ENCODE measurements at places on chromosomes 3 and 15.

- peak; percentile 77 for DNase-seq
These were observed 39.5 kb downstream of the USP8 start for GRCh38 chr15:50463423-50464358.

- DNase-seq, result no peak
These were observed 458.3 kb upstream of the CBLB start for GRCh38 chr3:106326941-106327695.

GRCh38 chr3:54862526-54862925, 65.3 kb downstream of the LRTM1 start:
- no peak for DNase-seq

DNA sequence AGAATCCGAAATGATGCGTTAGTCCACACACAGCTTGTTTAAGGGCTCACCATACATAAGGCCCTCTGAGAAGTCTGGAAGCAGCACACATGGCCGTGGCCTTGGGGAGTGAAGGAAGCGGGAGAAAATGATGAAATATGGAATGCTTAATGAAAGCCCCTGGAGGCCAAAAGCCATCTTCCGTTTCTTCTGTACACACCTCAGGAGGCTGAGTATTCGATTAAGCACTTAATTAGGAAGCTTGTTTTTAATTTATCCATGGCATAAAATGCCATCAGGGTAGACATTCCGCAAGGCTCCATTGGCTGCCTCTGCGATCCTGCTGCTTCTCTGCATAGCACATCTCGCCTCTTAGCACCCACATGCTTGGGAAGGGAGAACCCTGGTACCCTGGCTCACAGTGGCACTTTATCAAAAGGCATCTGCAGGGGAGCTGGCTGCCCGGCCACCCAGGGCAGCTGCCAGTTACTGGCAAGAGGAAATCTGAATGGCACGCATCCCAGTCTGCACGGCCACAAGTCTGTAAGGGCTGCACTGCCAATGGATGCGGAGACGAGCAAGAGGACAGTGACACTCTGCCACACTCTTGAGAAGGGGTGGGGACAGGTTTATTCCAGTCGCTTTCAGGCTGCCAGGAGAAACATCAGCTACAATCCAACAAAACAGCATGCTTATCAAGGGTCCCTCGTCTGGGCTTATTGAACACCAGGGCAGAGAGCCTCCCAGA, 356.2 kb downstream of the OCA2 start:
- DNase-seq, result no peak

DNA sequence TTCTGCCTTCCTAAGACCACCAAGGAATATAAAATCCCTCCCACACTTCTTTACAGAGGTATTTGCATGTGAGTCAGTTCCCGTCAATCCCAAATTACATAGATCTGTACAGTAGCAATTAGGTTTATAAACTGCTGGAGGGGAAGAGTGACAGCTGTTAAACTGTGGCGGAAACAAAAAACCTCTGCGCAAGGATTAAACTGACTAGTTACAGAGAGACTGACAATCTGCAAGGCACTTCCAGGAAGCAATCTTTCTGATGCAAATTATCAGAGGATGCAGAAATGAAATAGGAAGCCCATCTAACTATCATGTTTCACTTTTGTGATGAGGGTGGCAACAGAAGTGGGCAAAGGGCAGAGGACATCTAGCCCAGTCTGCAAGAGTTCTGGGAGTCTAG, 150.4 kb downstream of the RTP4 start:
- no peak for DNase-seq

- peak; percentile 39 for DNase-seq
These were observed 25.8 kb downstream of the ANP32A start for GRCh38 chr15:68794863-68795262.

GRCh38 chr3:53498806-53499641, 4.6 kb downstream of the CACNA1D start:
- no peak for DNase-seq

GRCh38 chr15:36545467-36545992, 33.9 kb upstream of the CDIN1 start:
- no peak for DNase-seq

DNA sequence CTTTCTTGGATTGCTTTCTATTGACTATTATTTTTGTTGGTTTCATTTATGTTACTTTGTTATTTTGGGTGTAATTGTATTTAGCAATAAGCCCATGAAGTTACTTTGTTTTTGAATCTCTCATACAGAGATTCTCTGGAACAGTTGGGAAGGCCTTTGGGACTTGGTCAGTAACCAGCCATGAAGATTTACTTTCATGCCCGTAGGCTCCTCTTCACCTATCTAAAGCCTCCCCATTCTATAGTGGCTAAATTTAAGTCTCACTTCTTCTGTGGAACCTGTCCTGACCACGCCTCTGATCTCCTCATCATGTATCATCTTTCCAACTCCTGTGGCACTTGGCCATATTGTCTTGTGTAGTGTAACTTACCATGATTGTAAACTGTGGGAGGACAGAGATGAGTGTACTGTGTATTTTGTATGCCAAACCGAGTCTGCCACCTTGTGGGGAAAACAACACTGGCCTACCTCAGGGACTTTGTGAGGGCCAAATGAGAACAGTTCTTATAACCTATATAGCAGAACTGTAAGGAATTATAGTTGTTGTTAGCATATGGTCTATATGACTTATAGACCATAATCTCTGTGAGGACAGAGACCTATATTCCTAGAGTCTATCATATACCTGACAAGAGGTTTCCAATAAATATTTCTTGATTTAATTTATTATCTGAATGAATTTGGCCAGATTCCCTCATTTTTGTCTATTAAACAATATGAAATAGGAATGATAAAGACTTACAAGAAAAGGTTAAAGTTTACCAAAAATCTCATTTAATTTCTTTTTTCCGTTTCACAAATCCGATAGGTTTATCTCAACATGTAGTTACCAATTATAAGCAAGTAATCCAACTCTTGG, 75.0 kb downstream of the STARD9 start:
- peak; percentile 93 for DNase-seq

- DNase-seq, result no peak
These were observed 2.2 kb downstream of the C15orf39 start for GRCh38 chr15:75203908-75204263.

GRCh38 chr3:157926822-157927221, 179.4 kb downstream of the SHOX2 start:
- no peak for DNase-seq

DNA sequence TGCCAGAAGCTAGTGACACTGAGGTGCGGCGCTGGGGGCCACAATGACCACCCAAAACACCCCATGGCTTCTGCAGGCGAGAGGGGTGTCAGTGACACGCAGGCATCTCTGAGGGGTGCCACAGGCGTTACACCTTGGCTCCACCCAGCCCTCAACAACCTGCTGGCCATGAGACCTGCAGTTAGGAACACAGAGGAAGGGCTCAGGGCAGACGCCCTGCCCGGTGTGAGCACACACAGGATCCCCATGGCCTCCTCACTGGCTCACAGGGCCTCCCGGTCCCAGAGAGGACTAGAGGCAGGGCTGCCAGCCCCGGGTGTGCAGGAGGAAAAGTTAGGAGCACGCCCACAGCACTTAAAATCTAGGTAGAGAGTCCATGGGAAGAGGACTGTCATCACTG, 35.1 kb downstream of the CYFIP1 start:
- no peak for DNase-seq

GRCh38 chr3:71372241-71372768, 211.2 kb downstream of the FOXP1 start:
- DNase-seq, result no peak

- no peak for DNase-seq
These were observed 312.7 kb downstream of the MFSD1 start for GRCh38 chr3:159114582-159114981.

- DNase-seq, result no peak
These were observed 536 bp downstream of the WDR73 start for GRCh38 chr15:84653584-84653909.

DNA sequence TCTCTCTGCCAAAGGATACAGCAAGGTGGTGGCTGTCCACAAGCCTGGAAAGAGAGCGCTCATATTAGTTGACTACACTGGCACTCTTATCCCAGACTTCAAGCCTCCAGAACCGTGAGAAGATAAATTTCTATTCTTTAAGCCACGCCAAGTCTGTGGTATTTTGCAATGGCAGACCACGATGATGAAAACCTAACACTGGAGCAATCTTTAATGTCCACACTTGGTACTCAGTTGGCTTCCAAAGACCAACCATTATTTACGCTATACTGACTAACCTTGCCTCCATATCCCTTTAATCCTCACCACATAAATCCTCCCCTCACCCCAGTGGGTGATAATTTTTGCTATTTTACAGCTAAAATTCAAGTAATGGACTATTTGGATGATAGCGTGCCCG, 16.9 kb upstream of the LACTB start:
- DNase-seq, result peak; percentile 80

- no peak for DNase-seq
These were observed 92.2 kb downstream of the SV2B start for GRCh38 chr15:91192285-91192684.

GRCh38 chr3:17340693-17341092, 401.7 kb downstream of the TBC1D5 start:
- no peak for DNase-seq

- DNase-seq, result no peak
These were observed 31.2 kb downstream of the RFTN1 start for GRCh38 chr3:16482194-16482769.

DNA sequence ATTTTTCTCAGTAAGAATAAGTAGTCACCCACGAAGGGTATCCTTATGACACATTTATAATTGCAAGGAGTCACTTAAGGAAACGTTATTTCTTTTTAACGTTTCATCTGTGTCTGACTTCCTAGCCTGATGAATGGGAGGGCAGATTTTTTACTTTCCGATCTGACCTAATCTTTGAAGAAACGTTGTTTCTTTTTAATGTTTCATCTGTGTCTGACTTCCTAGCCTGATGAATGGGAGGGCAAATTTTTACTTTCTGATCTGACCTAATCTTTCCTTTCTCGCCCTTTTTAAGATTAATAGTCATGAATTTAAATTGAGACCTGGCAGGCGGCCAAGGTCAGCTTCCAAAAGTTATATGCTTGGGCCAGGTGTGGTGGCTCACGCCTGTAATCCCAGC, 3.0 kb upstream of the KLHL6 start:
- DNase-seq, result no peak

- DNase-seq, result no peak
These were observed 31.1 kb downstream of the DGKG start for GRCh38 chr3:186330772-186331460.

DNA sequence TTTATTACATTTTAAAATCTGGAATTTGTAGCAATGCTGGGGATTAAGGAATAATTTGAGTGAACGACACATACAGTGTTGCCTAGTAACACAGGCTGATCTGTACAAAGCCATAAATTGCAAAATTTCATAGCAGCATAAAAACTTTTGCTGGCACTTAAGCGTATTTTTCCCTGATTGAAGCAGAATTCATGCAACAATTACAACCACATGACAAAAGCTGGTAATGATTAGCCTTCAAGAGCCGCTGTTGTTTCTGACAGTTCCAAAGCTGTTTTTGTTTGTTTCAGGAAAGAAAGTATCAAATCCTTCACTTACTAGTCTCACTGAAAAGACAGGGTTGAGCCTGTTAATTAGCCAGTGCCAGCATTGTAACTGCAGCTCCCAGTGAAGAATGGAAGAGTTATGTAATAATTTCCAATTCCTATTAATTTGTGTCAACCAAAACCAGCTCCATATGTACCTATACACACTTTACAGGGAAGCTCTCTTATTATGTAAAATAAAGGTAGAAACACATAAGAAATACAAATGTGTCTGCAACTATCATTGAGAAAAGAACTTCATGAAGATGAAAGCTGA, 60.7 kb downstream of the AGTR1 start:
- DNase-seq, result no peak

GRCh38 chr3:148451969-148452368, 245.7 kb upstream of the AGTR1 start:
- no peak for DNase-seq

DNA sequence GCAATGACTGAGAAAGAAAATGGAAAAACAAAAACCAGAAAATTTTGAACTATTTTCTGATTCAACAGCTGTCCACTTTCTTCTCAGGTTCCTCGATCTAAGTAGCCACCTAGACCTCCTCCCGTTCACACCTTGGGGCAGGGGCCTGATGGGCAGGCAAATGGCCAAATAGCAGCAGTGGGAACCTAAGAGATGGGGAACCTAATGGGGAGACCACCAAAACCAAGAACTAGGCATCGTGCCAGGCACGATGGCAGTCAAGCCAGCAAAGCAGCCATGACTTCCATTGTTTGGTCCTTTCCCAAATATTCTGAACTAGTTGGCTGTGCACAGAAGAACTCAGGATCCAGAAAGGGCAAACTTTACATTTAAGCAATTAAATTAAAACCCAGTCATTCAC, 57.1 kb downstream of the CAPN7 start:
- DNase-seq, result no peak

DNA sequence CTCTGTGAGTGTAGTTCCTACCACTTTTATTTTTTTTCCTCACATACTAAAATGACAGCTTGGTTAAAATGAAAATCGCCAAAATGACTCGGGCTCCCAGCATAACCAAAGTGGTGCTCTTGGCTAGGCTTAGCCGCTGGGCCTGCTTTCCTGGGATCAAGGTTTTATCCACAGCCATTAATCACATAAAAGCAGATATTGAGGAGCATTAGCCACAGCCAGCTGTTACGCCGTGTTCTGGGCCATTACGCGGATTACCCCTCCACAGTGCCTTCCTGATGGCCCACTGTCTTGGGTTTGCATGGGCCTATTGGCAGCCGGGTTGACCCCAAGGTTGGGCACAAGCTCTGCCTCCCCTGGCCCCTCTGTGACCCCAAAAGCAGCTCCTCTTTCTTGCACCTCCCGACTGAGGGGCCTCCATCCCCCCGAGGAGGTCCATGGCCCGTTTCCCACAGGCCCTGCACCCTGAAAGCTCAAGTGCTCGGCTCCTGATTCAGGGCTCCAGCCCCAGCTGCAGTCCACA, 30.4 kb upstream of the TRPM1 start:
- DNase-seq, result no peak

DNA sequence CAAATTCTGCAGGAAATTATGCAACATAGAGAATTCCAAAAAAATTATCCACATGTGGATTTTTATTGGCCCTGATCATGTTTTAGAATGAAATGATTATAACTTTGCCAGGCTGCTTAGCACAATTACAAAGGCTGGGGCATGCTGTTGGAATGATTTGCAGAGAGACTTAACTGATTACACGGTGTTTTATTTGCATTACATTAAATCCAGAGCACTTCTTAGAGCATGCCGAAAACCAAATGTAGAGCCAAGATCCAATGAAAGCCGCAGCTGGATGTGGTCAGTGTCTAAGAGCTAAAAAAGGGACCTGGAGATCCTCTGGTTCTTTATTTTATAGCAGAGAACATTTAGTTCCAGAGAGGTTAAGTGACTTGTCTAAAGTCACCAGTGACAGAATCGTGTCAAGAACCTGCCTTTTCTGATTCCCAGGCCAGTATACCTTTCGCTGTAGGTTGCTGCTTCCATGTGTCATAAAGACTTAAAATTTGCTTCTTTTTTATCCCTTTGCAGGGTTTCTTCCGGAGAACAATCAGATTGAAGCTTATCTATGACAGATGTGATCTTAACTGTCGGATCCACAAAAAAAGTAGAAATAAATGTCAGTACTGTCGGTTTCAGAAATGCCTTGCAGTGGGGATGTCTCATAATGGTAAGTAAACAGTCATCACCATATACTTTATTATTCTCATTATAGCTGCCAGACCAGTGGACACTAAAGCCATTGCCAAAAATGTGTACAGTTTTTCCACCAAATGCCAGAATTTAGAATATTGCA, 92.0 kb upstream of the TSEN2 start:
- DNase-seq, result no peak

GRCh38 chr3:66830301-66830700, 167.8 kb upstream of the KBTBD8 start:
- DNase-seq, result no peak

- DNase-seq, result no peak
These were observed 1459.9 kb upstream of the ALCAM start for GRCh38 chr3:103906808-103907207.

Measured in choroid plexus epithelial cell (primary cell).